ENCODE measurements at places on chromosomes 3 and 15.

DNA sequence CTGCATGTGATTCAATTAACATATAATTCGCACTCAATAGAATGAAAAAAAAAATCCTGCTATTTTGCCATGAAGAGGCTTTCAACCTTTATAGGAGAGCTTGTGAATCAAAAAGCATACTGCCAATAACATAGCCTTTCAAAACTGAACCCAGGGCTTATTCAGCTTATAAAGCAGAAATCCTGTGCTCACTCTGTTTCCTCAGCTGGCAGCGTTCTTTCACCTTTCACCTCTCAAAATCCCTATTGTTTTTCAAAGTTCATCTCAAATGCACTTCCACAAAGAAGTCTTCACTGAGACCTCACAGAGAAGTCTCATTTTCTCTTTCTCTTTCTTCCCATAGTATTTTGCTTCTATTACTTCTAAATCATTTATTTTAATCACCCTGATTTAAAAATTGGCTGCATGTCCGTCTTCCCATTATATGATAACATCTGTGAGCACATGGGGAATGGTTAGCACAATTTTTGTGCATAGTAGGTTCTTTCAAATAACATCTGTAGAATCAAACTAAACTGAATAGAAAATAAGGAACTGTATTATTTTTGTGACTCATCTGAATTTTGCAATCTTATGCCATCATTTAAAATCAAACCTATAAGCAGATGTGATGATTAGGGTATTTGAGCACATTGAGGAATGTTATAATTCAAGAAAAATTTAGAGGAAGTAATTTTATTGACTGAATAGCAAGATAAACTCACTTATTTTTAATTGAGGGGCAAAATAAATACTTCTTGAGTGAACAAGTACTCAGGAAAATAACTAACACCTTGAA, 373.4 kb downstream of the NLGN1 start:
- DNase-seq = no peak

DNA sequence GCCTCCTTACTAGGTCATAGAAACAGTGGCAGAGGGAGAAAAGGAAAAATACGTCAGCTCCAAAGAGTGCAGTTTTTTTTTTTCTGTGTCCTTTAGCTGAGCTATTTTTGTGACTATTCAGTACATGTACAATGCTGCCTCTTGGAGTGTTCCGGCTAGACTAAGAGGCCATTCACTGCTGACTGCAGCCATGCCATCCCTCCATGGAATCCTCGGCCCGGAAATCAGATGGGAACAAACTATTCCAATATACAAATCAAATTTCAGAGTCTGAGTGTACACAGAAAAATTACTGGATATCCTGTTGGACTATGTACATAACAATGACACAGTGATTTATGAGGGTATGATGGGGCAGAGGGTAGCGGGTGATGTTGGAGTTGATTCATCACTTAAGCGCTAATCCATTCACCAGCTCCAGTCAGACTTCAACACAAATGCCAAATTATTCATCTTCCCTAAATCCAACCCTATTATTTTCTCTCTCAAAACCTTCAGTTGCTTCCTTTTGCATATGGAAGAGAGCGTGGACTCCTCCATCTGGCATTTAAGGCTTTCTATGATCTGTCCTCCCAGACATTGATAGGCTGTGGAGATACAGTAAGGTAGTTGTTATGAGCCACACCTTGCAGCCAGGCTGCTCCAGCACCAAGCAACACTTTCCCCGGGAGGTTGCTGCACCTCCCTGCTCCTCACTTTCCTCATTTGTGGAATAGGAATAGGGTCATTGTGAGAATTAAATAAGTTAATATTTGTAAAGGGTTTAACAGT, 109.1 kb downstream of the LPP start:
- DNase-seq = no peak

DNA sequence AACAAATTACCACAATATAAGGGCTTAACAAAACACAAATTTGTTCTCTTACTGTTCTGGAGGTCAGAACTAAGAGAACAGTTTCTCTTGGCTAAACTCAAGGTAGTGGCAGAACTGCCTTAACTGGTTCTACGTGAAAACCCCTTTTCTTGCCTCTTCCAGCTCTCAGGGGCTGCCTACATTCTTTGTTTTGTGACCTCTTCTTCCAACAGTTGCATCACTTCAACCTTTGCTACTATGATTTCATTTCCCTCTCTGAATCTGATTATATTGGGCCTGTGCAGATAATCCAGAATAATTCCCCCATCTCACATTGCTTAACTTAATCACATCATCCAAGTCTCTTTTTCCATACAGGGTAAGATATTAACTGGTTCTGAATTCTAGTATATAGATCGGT, 624.6 kb downstream of the ZPLD1 start:
- DNase-seq = no peak

- DNase-seq = no peak
These were observed 89.7 kb upstream of the CCNL1 start for GRCh38 chr3:157249606-157250005.

GRCh38 chr3:156769721-156770654, 56.2 kb upstream of the LEKR1 start:
- DNase-seq = no peak

- DNase-seq = peak; percentile 54
These were observed 14.7 kb downstream of the MAP2K1 start for GRCh38 chr15:66401130-66402021.

DNA sequence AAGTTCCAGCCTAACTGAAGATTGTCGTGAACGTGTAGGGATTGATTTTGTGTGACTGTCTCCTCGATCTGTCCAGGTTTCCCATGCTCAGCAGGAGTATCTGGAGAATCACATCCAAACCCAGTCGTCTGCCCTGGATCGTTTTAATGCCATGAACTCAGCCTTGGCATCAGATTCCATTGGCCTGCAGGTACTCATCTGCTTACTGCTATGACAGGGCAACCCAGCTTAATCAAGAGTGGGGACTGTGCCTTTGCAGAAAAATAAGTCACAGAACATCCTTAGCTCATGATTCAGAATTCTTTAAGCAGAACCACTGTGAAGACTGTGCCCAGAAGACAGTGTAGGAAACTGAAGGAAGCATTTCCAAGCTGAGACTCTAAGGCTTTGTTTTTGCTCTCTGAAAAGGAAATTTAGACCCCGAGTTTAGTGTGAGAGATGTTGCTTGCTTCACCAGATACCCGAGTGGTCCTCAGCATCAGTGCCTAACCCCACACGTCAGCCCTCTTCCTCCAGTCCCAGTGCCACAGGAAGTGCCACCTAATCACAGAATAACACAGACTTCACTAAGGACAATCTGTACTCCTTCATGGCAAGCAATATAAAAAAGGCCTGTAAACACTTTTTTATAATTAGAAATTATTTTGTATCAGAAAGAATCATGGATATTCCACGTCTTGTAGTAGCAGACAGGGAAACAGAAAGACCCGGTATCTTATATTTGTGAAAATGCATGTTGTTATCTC, 34.2 kb downstream of the MYZAP start:
- DNase-seq = no peak

DNA sequence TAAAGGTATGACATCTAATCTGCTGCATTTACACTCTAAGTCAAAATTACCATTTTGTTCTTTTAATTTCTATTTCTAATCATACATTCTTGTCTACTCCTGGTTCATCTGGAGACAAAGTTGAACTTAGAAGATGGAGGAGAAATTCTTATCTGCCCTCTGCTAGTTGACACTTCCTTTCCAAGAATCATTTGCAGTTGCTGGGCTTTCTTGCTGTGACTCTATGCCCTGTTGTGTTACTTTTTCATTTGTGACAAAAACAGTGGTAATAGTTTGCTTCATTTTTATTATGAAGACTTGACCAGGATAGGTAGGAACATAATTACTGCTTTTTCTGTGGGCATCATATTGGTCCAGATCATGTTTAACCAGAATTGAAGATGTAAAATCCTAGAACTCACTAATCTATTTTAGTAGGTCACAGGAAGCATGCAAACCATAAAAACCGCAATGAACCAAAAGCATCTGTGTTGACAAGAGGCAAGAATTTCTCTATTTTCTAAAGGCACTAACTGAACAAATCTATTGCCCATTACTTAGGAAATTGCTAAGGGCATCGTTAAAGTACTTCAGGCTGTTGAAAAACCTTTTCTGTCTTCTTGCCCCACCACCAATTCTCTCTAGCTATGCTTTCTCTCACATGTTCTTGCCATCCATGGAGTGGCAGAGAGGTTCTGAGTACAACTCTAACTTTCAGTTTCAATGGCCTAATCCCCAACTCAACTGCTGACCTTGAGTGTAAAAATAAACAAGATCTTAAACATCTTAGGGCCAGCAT, 4.2 kb upstream of the CCR2 start:
- DNase-seq = no peak

DNA sequence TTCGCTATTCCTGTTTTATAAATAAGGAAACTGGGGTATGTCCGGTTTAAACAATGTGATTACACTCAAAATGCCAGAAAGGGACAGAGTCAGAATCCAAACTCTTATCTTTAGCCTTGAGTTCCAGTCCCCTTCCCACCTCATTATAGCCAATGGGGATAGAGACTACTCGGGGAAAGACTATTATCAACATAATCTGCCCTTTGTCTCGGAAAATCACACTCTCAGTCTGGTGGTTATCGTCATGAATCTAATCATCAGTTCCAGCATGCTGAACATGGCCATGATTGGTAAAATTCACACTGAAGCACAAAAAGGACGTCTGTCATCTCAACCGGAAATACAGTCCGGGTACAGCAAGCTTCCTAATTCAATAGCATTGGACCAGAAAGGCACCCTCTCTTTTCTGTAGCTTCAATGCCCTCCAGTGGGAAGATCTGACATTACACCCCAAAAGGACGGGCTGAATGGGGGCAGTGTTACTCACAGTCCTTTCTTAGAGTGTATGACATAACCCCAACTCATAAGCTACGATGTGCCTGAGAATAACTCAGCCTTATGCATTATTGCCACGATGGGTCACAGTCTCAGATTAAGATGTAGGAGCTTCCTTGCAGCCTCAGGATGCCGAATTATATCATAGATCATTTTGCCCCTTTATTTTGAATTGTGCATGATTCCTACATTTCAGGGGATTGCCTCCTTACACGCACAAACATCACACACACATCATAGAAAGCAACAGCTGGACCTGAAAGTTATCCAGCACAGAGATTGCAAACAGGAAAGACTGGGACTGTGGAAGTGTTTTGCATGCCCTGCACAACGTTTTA, 390.4 kb upstream of the LMCD1 start:
- peak; percentile 93 for DNase-seq

- no peak for DNase-seq
These were observed 44.2 kb upstream of the ONECUT1 start for GRCh38 chr15:52834379-52834778.

DNA sequence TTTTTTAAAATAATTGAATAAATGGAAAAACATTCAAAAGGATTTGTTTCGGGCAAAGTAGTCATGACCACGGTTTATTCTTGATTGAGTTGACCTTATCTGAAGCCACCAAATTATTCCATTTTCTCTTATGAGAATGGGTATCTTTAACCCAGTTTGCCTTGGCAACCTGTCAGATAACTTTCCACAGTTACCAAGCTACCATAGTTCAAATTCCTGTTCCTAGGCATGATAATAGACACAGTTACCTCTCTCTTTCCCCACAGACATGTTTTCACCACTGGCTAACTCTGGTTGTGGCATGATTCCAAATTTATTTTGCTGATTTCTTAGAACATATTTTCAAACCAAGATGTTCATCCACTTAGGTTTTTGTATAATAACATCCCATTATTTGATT, 84.9 kb downstream of the NECTIN3 start:
- DNase-seq = no peak

- no peak for DNase-seq
These were observed 74.1 kb upstream of the RAP2B start for GRCh38 chr3:153087595-153088566.

- DNase-seq = peak; percentile 97
These were observed 31.0 kb downstream of the GRIP2 start for GRCh38 chr3:14508966-14509795.

DNA sequence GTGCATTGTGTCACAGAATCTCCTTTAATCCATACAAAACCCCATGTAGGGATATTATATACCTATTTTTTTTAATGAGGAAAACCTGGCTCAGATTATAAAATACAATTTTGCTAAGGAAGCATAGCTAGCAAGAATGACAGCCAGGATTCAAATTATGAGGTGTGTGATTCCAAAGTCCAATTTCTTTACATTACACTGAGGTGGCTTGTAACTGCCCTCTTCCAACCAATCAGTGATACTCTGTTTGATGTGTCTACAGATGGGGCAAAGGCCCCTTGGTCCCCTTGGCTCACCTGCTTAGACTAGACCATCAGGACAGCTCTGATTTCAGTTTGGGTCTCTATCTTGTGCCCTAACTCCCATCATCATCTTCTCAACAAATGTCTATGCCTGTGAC, 120.3 kb upstream of the ADAMTS9 start:
- DNase-seq = no peak

- no peak for DNase-seq
These were observed 5.8 kb upstream of the PSTPIP1 start for GRCh38 chr15:76988867-76989780.

DNA sequence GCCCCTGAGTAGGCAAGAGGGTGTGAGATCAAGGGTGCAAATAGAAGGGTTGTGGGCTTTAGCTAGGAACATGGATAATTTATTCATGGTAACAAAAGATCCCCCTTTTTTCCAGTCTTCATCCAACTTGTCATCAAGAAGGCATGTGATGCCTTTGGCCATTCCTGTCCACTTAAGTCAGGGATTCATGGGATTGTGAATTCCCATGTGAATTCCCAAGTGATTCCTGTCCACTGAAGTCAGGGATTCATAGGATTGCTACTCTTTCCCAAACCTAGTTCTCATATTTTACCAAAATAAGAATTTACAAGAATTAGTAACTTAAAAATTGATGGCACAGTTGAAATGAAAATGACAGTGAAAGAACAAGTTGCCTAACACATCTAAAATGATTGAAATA, 40.8 kb downstream of the HMG20A start:
- no peak for DNase-seq

GRCh38 chr15:100718075-100718980, 115.9 kb downstream of the ASB7 start:
- DNase-seq = no peak

DNA sequence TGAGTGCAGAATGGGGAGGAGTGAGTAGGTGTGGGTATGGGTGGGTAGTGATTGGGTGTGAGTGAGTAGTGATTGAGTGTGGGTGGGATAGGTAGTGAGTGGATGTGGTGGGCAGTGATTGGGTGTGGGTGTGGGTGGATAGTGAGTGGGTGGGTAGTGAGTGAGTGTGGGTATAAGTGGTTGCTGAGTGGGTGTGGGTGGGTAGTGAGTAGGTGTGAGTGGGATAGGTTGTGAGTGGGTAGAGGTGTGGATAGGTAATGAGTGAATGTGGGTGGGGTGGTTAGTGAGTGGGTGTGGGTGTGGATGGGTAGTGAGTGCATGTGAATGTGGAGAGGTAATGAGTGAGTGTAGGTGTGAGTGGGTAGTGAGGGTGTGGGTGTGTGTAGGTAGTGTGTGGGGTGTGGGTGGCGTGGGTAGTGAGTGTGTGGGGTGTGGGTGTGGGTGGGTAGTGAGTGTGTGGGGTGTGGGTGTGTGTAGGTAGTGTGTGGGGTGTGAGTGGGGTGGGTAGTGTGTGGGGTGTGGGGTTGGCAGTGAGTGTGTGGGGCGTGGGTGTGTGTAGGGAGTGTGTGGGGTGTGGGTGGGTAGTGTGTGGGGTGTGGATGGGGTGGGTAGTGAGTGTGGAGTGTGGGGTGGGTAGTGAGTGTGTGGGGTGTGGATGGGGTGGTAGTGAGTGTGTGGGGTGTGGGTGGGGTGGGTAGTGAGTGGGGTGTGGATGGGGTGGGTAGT, 5.3 kb downstream of the MINAR1 start:
- DNase-seq = no peak
